Body of pancreas (tissue), 4 donors: ENCODE measurements at places on chromosomes 1 and 21.

GRCh38 chr21:44969931-44970755, 30.3 kb downstream of the SLX9 start:
- no peak for DNase-seq

DNA sequence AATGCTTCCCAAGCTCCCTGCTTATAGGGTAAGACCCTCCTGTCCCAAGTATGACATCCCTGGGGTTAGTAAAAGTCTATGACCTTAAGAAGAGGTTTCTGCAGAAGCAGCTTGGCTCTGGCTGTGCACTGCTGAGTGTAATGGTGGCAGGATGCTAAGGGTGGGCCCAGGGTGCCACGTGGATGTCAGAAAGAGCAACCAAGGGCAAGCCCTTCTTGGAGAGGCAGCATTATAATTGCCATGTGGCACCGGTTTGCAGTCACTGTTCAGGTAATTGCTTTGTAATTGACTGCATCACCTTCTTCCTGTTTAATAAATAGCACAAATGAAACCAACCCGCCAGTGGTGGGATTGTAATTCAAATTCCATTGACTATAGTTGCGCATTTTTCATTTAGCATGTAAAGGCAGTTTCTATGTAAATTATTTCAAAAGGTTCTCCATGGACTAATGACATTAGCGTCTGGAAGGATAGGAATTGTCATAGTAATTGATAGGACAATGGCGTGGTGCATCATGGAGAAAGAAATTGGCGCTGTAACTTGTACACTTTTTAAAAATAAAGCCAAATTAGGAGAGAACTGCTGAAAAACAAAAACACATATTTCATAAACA, 490.6 kb upstream of the VAMP3 start:
- no peak for DNase-seq

DNA sequence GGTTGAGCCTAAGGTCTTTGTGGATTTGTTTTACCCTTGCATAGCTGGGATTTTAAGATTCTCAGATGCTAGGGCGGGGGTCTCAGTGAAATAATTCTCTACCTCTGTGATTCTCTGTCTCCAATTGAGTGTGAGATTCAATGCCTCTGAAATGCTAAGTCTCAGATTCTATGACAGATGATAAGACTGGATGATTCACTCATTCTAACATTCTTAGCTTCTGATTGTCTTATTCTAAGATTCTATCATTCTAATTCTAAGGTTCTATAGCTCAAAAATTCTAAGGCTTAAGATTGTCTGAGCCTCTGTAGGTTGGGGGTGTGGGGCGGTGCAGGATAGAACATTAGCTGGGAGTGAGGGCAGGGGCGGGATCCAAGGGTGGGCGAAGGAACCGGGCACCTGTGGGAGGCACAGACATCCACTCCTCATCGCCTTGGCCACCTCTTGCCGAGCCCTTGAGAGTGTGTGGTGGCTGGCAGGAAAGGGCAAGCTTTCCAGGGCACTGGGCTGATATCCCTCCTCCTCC, 29.5 kb downstream of the ADGRB2 start:
- DNase-seq = no peak

DNA sequence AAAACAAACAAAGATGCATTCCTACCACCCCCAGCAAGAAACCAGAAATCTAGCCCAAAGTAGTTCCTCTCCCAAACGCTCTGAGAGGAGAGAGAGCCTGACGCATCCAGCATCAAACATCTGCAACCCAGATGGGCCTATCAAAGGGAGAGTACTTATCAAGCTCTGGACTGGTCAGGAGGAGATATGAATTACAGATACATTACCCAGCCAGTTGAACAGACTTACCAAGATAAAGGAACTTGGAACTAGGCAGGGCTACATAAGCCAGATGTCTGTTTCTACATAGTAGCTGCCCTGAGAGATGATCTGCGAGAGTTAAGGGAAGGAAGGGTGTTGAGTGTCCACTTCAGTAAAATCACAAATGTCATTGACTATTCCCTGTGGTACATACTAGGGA, 138.4 kb downstream of the PAPPA2 start:
- no peak for DNase-seq

DNA sequence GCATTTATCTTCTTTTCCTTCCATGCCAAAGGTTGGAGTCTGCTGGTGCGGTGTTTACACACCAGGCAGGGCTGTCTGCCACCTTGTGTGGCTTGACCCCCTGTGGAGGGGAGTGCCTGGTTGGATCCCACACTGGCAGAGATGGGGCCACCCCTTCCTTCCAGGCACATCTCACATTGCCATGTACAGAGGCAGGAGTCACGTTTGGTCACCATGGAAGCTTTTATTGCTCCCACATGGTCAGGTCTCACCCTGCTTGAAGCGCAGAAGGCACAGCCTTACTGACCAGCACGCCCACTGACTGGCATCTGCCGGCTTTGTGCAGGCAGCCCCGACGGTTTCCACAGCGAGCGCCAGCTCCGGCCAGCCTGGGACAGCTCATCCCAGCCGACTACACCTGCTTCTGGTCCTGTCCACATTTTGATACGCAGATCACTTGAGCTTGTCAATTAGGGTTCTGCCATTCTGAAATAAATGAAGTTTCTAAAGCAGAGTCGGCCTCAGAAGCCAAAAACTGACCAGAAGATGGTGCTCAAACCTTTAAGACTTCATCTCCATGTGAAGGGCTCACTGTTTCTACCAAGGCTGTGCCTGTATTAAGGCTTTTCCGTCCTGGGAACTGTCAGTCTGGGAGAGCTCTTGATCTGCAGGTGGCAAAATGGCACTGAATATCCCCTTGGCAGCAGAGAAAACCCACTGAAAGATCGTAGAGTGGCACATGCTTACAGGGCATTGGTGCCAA, 35.6 kb upstream of the EPHA8 start:
- DNase-seq = peak; percentile 39

- DNase-seq = no peak
Observed at GRCh38 chr1:232393010-232393409, 236.9 kb downstream of the SIPA1L2 start.
